ENCODE measurements at places on chromosomes 1 and 21. TPM values are rescaled to one million over a fixed set of nuclear protein-coding genes. Genes with fewer than 3 reads are reported as not detected.

Gene TMCO4
- total RNA-seq = 25.3 TPM

DNA sequence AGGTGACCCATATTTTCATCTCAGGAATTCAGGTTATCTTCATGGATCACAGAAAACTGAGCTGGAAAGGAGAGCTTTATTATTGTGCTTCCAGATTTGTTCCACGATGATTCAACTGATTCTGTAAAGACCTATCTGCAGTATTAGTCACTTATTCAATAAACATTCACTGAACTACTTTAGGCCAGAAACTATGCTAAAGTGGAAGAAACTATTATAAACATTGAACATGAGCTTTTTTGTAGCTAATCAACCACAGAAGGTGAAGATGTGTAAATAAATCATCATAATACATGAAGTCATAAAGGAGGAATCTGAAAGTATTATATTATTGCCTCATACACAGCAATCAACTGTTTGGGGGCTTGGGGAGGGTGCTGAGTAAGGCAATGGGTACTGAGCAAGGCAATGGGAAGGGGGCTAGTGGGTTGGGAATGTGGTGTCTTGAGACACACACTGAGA is 30.6 kb upstream of the EXO1 start:
- DNase-seq = no peak

DNA sequence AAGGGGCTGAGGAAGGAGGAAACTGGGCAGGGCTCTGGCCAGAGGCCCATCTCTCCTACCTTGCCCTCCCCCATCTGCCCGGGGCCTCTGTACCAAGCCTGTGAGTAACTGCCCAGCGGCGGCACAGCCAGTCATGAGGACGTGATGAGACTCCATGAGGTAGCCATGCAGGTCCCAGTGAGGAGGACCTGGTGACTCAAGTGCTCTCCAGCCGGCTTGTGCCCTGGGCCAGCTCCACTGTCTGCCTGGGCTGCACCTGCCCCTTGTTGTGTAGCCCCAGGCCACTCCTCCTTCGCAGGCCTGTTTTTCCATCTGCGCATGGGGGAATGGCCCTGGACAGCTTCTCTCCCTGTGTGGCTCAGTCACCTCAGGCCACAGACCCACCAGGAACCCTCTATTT is 42.0 kb upstream of the PADI1 start:
- no peak for DNase-seq

Gene OR2T3
- under 0.01 TPM for total RNA-seq

Gene PIK3R3
- 3.5 TPM for total RNA-seq
